ENCODE measurements at places on chromosomes 7 and 10.

- peak; percentile 53 for DNase-seq
These were observed 23.6 kb upstream of the PFKP start for GRCh38 chr10:3043512-3044368.

GRCh38 chr10:48714088-48714487, 29.4 kb downstream of the WDFY4 start:
- no peak for DNase-seq

- DNase-seq = no peak
These were observed 12.2 kb downstream of the IGF2BP3 start for GRCh38 chr7:23458044-23458443.

GRCh38 chr10:36042135-36042534, 400.0 kb upstream of the FZD8 start:
- no peak for DNase-seq

GRCh38 chr7:43141091-43141490, 28.6 kb downstream of the HECW1 start:
- DNase-seq = no peak

- no peak for DNase-seq
These were observed 48.6 kb downstream of the GTF2IRD1 start for GRCh38 chr7:74502216-74502891.

DNA sequence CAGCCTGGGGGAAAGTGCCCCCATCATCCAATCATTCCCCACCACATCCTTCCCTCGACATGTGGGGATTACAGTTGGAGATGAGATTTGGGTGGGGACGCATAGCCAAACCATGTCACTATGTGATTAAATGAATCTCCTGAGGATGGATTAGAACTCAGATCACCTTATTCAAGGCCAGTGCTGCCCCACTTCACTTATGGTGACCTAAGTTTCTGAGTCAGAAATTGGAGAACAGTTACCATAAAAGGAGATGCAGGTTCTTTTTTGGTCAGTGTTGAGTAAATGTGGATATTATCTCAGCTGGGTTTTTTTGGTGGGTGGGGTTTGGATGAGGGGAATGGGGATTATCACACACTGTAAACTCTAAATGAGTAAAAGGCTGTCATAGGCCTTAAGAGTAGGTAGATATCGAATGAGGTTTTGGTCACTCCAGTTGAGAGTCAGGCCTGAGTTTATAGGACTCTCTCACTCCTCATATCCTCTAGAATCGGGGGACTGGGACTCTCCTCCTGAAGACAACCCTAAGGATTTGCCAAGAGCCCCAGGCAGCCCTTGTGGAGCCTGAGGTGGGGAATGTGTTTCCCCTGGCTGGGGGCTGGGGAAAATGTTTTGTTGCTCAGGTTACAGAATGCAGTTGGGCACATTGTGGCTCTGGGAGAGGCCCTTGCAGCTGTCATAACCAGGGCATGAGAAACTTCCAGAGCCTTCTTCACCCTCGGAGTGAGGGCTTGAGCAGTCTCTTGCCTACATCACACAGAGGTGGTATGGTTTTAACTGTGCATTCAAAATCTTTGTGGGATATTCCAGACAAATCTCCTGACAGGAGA, 213.0 kb downstream of the BAMBI start:
- no peak for DNase-seq

DNA sequence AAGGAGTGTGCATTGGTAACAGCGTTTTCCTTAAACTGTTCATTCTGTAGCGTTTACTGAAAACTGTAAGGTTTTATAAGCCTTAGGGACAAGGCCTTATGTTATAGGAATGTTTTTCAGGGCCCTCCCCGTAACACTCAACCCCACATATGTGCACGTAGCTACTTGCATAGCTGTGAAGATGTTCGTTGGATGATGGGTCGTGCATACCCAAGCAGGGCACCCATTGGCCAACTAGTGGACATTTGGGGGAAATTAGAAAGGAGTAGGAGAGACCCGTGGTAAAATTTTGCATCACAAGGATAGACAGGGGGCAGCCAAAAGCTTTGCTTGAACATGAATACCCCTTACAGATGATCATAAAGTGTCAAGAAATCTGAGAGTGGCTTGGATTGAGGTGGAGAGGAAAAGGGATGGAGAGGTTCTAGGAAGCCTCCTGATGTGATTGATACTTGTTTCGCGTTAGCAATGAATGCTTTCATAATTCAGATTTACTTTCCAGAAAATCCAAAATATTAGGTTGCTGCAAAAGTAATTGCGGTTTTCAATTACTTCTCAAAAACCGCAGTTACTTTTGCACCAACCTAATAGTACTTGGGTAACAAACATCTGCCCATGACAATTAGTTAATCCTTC, 878 bp downstream of the SEC61A2 start:
- DNase-seq = peak; percentile 33

- no peak for DNase-seq
These were observed 7.0 kb downstream of the AIMP2 start for GRCh38 chr7:6015917-6016652.

DNA sequence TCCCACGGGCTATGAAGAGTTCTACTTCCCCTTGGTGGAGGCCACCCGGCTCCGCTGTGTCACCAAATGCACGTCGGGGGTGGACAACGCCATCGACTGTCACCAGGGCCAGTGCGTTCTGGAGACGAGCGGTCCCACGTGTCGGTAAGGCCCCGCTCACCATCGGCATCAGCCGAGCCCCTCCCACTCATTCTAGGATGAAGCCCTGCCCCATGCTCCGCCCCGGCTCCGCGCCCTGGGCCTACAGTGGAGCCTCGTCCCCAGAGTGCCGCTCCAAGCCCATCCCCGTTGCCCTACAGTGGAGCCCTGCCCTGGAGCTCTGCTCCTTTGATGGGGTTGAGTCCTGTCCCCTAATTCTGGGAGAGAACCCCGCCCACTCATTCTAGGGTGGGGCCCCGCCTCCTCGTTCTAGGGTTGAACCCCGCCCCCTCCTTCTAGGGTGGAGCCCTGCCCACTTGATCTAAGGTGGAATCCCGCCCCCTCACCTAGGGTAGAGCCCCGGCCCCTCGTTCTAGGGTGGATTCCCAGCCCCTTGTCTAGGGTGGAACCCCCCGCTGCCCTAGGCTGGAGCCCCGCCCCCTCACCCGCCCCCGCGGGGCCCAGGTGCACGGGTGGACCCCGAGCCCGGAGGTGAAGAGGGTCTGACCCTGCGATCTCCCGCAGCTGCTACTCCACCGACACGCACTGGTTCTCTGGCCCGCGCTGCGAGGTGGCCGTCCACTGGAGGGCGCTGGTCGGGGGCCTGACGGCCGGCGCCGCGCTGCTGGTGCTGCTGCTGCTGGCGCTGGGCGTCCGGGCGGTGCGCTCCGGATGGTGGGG, 3.4 kb upstream of the MUC12 start:
- DNase-seq = peak; percentile 87
